ENCODE measurements at places on chromosomes 4 and X.
A peak's percentile ranks its signal among the peaks of the same experiment; 100 is the strongest.

GRCh38 chr4:185143601-185143969 lies 519 bp downstream of the SLC25A4 start:
- DNase-seq: peak; percentile 12

DNA sequence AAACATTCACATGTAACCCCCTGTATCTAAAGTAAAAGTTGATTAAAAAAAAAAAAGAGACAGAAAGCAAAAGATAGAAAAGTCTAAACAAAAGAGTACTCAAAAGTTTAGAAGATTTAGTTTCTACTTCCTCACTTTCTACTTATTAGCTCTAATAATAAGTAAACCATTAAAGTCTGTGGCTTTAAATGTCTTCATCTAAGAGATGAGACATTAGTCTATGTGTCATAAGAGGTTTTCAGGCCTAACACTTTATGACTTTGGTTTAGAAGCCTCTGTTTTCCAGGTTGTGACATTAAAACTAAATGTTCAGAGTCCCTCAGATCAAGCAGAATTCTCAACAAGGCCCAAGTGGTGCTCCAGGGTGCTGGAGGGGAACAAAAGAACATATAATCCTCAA lies 42.2 kb upstream of the GUCY1A1 start:
- DNase-seq: no peak

DNA sequence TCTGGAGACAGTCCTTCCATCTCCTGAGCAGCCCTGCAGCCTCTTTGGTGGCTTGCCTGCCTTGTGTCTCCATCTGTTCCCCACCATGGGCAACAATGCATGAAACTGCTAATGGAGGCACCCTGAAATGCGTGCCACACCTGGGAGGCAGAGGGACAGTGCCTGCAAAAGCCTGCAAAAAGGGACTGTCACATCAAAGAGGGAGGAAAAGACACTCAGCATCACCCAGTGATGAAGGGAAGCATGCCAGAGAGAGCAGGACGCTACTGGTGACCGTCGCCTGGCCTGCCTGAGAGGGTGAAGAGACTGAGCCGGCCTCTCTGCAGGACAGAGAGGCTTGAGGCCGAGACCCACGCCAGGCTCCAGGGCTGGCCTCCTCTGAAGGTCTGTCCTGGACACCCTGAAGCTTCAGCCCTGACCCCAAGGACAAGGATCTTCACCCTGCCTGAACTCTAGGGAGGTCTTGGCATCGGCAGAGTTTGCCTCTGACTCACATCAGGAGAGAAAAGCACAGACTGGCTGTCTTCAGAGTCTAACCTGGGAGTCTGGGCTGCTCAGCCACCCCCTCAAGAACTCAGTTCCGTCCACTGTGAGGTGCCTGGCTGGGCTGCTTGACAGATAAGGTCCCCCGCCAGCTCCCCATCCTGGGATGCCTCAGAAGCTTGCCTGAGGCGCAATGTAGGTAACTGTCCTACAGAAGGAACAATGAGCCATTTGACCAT lies 8.1 kb downstream of the ACSL1 start:
- DNase-seq: no peak

DNA sequence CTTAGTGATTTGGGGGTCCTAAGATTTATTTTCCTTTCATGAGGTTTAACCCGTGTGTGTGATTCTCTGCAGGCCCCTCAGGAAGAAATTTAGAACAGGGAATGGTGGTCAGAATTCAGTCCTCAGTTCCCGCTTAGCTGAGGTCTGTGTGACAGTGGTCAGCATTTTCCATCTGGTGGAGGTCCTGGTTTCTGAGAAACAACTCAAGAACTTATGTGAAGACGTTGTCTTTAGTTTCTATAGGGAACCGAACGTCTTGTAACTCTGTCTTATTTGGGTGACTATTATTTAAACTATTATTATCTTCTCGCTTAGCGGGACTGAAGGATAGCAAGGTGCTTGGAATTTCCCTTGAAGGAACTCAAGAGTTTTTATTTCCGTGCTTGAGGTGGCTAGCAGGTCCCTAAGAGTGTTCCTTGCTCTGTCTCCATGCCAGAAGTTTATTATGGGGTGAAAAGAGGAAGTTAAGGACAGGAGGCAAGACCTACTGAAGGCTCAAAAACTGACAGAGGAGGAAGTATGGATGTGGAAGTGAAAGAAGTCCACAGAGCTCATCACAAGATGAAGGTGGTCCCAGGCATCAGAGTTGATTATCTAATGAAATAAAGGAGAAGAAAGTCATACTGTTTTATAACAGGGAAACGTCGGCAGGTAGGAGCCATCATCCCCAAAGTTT lies 9.4 kb downstream of the MGST2 start:
- no peak for DNase-seq

- no peak for DNase-seq
Measured at GRCh38 chr4:80153874-80154544, 43.3 kb upstream of the PRDM8 start.

GRCh38 chr4:183396227-183396637 lies 48.2 kb upstream of the CDKN2AIP start:
- DNase-seq: no peak

- DNase-seq: no peak
Measured at GRCh38 chr4:107034091-107034995, 1.8 kb downstream of the DKK2 start.

DNA sequence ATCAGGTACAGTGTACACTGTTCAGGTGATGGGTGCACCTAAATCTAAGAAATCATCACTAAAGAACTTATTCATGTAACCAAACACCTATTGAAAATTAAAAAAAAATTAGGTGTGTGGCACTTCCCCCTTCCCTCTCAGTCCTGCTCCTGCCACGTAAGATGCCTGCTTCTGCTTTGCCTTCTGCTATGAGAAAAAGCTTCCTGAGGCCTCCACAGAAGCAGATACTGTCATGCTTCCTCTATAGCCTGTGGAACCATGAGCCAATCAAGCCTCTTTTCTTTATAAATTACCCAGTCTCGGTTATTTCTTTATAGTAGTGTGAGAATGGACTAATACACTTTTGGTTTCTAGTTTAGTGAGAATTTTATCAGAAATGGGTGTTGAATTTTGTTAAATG lies 459.8 kb upstream of the DIPK2B start:
- DNase-seq: no peak

DNA sequence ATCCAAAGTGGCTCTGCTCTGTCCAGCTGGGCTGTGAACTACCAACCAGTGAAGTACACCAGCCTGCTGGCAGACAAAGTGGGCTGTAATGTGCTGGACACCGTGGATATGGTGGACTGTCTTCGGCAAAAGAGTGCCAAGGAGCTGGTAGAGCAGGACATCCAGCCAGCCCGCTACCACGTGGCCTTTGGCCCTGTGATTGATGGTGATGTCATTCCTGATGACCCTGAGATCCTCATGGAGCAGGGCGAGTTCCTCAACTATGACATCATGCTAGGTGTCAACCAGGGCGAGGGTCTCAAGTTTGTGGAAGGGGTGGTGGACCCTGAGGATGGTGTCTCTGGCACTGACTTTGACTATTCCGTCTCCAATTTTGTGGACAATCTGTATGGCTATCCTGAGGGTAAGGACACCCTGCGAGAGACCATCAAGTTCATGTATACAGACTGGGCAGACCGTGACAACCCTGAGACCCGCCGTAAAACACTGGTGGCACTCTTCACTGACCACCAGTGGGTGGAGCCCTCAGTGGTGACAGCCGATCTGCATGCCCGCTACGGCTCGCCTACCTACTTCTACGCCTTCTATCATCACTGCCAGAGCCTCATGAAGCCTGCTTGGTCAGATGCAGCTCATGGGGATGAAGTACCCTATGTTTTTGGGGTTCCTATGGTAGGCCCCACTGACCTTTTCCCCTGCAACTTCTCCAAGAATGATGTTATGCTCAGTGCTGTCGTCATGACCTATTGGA lies 22.6 kb downstream of the NLGN3 start:
- DNase-seq: no peak

GRCh38 chr4:114694770-114695169 lies 96.2 kb downstream of the UGT8 start:
- DNase-seq: no peak

DNA sequence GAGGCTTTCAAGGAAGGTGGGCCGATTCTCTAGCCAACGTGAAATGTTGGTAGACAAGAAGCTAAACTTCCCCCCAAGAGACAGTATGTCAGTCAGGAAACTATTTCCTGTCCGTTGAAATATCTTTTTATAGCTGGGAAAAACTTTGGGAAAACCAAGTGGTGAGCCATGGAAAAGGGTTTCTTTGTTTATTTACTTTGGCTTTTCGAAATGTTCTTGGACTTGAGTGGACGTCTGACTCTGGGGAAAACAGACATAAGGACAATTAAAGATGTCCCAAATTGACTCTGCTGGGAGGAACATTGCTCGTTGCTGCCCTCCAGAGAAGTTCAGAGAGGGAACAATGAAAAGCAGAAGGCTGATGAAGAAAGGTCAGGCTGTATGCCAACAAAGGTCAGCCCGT lies 295.4 kb downstream of the RAPGEF2 start:
- DNase-seq: no peak

- DNase-seq: no peak
Measured at GRCh38 chr4:35151816-35152572, 1092.3 kb downstream of the ARAP2 start.

DNA sequence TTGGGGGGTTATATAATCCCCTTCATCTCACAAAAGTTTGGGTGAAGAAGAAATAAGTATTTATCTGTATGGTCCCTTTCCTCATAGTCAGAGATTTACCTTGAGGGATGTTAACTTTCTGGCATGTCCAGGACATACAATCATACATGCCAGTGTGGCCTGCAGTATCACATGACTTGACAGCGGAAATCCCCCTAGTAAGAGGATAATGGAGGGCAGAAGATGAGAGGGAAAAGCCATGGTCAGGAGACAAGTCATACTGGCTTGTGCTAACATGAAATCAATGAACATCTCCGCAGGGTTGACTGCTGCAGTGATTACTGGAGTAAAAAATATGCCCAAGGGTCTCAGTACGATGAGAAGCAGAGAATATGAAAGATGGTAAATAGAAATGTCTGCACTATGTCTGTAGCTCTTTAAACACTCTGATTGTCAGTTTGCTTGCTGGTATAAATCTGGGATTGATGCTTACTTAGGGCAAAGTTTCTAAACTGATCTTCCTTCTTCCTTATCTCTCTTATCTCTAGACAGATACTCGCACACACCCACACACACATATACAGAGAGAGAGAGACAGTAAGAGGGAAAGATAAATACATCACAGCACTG lies 1385.6 kb upstream of the ADGRL3 start:
- no peak for DNase-seq

DNA sequence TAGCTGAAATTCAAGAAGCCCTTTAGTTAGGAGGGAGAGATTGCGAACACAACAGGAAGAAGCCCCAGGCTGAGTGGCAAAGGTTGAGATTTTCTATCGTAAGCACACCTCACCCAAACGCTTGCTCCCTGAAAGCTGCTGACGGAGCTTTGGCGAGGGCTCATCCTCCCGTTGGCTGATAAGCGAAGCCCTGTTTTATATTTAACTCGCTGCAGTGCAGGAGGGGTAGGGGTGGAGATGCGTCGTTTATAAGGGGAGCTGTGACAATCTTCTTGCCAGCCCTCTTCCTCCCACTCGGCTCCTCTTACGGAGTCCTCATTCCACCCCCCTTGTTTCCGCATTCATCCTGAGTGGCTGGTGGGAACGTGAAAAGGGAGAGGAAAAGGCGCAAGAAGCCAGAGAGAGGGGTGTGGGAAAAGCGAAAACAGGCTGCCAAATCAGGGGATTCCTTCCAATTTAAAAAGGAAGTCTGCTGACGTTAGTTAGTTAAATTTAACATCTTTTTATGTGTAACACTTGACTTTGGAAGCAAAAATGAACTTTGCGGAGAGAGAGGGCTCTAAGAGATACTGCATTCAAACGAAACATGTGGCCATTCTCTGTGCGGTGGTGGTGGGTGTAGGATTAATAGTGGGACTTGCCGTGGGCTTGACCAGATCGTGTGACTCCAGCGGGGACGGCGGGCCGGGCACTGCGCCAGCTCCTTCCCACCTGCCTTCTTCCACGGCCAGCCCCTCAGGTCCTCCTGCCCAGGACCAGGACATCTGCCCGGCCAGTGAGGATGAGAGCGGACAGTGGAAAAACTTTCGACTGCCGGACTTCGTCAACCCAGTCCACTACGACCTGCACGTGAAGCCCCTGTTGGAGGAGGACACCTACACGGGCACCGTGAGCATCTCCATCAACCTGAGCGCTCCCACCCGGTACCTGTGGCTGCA lies at the start of gene ENPEP:
Gene ENPEP (plus strand): TSS at position 275 of the 938 bp plus-strand sequence. CDS start 260 bp downstream, at position 535.
- DNase-seq: no peak

GRCh38 chr4:176334066-176334465 lies 14.3 kb downstream of the SPCS3 start:
- DNase-seq: no peak

- DNase-seq: no peak
Measured at GRCh38 chr4:26388671-26389070, 67.9 kb downstream of the RBPJ start.

DNA sequence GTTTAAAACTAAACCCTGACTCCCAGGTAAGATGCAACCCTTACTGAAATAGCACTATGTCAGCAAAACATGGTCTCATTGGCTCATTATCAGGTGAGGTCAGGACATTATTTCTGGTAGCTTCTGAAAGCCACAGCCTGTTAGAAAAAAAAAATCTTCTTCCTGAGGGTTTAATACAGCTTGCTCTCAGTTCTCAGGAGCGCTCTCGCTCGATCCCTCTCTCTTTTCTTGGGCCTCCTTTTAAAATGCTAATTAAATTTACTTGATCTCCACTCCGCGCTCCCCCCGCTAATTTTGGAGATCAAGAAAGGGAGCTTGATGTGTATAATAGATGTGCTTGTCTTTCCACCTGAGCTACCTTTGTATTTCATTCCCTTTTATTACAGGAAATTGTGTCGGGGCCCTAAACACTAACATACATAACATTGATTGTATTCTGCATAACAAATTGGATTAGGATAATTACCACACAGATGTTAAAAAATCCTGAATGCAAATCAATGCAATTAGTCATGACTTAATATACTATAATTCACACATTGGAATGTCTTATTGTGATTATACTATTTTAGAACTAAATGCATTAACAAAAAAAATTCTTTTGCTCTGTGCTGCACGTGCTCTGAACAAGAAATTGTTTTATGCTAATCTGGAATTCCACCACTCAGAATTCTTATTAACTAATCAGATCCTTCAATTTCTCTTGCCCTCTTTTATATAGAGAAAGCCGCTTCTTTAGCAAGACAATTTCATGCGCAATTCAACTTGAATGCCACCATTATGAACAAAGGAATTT lies 101.6 kb upstream of the TEX13D start:
- no peak for DNase-seq

DNA sequence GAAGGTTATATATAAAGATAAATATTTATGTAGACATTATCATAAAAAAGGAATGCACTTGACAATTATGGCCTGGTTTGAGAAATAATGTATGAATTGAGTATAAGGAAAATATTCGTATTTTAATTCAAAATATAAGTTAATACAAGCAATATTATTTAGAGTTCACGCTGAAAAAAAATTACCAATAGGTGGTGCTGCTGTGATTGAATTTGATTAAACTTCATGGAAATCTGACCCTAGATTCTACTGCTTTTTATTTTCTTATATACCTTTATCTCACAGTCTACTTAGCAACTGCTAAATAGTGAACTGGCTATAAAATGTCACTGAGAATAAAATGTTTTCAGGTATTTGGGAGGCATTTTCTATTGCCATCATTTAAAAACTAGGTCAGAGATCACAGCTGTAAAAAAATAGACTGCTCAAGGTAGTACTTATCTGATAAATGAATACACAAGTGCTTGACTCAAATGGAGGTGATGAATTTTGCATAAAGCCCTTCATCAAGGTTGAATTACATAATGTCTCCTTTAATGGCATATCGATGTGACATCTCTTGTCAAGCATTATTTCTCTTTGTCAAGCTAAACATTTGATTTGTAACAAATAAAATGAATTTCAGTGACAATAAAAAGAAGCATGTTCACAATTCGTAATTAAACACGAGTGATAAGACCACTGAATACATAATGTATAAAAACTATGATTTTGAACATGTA lies 1638.8 kb upstream of the PCDH7 start:
- DNase-seq: no peak
